C1 segment of cervical spinal cord (tissue), 14 donors: ENCODE measurements at places on chromosomes 7 and 10.

DNA sequence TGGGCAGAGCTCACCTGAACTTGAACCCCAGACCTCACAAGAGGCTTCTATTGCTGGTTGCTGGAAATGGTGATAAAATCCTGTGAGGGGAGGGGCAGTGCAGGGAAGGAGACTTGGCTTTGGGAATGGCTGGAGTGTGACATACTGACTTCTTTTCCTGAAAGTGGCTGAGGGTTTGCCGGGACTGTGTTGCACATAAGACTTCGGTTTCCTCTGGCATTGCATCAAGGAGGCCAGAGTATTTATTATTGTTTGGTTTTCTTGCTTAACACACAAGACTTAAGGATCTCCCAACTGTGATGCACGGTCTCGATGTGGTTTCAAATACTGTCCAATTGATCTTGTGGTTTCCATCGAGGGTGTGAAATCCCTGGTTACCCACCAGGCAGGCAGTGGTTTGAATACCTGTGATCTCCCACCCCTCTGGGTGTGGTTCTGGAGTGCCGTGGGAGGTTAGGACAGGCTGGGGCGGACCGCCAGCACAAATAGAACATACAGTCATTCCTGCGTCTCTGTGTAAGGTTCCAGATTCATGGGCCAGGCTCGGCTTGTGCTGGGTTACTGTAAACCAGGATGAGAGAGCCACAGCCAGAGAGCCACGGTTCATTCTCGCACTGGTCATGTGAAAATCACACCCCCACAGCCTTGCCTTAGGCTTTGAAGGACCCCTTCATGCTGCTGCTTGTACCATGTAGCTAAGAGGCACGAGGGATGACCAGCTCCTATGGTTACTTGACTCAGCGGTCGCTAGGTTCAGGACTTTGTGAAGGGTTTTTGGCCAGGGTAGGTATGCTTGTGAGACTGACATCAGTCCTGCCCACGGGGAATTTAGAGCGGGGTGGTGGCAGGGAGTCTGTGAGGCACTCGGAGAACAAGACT, 39.2 kb downstream of the WBP1L start:
- no peak for DNase-seq

DNA sequence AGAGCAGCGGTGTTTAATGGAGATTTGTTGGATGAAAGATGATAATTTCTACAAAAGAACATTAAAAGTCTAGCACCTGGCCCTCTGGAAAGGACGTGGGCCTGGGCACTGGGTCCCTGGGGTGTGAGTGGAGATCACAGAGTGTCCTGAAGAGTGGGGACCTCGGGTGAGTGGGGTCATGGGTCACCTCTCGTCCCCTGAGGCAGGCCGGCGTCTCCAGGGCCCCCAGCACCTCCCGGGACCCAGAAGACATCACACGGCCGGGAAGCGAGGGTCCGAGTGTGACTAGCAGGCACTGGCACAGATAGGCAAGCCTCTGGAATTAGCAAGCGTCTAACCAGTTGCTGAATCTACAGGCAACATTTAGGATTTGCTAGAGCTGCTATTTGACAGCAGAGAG, 257.2 kb downstream of the MAD1L1 start:
- no peak for DNase-seq

- no peak for DNase-seq
Measured at GRCh38 chr7:5620459-5620881, 161.0 kb downstream of the RNF216 start.

GRCh38 chr7:31778296-31778695, 91.3 kb downstream of the PPP1R17 start:
- no peak for DNase-seq

DNA sequence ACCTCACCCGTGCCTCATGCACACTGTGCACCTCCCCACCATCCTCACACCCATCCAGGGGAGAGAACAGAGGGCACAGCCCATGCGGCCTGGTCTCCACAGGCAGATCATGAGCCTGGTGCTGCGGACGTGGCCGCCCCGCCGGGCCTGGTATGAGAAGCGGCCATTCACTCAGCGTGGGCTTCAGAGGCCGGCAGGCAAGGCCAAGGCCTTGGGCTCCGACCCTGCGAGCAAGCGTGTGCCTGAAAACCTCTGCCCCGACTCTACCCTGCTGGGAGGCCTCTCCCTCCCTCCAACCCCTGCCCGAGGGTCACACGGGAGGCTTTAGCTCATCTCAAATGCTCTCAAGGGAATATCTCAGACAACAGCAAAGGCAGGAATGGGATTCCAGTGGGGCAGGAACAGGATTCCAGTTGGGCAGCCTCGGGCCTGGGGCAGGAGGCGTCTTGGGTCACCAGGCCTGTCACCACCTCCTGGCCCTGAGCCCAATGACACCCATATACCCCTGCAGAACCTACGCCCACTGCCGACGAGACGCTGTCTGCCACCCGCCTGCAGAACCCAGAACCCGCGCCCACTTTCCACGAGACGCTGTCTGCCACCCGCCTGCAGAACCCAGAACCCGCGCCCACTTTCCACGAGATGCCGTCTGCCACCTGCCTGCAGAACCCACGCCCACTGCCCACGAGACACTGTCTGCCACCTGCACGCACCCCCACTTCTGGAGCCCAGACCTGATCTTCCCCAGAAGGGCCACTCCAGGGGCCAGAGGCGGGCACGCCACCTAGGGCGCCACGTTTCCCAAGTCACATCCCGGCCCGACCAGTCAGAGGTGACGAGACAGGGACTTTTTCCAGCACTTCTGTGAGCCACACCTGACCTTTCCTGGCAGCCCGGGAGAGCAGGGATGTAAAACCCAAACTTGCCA, 38.9 kb downstream of the ADAP1 start:
- no peak for DNase-seq

DNA sequence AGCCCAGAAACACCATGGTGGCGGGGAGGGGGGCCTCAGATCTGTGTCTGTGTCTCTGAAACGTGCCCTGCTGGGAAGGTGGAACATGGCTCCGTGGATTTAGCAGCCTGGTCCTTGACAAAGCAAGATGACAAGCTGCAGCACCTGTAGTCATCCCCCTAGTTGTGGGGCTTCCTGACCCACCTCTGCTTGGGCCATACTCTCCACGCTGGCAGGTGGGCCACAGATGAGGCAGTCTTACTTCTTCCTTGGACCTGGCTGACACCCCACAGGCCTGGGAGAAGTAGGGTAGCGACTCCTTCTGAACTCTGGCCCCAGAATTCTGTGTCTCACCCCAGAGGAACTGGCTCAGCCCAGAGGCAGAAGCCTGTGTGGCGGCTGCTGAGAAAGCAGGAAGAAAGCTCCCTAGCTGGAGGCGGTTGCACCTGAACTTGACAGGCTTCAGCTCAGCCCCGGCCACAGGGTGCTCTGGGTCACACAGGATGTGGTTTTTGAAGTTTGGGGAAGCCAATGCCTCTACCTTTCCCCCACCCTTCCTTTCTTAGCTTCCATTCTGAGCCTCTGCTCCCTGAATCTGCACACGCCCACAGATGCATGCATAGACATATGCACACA, 113.9 kb downstream of the ABLIM1 start:
- DNase-seq: no peak
